ENCODE measurements at places on chromosomes 4 and X.

GRCh38 chr4:86307432-86307831 lies 52.4 kb downstream of the MAPK10 start:
- DNase-seq = no peak

GRCh38 chr4:2412534-2412884 lies 5.9 kb downstream of the ZFYVE28 start:
- DNase-seq = peak; percentile 20

- no peak for DNase-seq
Measured at GRCh38 chr4:169128902-169129301, 118.8 kb upstream of the CBR4 start.

DNA sequence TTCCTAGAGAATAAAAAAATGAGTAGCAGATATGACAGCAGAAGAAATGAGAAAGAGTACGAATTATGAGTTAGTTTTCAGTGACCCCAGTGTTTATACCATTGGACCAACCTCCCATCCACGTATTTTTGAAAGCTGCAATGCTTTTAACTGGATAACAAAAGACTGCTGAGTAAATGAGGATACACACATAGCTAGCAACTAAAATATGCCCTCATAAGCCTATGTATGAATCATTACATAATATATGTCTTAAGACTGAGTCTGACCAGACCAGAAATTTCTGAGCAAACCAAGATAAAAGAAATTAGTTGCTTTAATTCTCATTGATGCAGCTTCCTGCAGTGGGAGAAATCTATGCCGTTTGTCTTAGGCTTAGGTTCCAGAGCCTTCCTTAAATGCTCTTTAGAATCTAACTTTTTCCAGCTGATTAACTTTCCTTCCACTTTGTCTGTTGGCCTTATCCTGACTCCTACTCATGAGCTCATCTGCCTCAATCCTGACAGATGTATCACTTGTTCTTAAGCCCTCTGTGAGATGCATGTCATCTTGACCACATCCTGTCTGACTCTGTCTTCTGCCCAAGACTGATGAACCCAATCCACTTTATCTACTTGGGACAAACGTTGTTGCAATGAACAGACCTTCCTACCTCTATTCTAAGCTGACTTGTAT lies 301.4 kb upstream of the AADAT start:
- DNase-seq = no peak

DNA sequence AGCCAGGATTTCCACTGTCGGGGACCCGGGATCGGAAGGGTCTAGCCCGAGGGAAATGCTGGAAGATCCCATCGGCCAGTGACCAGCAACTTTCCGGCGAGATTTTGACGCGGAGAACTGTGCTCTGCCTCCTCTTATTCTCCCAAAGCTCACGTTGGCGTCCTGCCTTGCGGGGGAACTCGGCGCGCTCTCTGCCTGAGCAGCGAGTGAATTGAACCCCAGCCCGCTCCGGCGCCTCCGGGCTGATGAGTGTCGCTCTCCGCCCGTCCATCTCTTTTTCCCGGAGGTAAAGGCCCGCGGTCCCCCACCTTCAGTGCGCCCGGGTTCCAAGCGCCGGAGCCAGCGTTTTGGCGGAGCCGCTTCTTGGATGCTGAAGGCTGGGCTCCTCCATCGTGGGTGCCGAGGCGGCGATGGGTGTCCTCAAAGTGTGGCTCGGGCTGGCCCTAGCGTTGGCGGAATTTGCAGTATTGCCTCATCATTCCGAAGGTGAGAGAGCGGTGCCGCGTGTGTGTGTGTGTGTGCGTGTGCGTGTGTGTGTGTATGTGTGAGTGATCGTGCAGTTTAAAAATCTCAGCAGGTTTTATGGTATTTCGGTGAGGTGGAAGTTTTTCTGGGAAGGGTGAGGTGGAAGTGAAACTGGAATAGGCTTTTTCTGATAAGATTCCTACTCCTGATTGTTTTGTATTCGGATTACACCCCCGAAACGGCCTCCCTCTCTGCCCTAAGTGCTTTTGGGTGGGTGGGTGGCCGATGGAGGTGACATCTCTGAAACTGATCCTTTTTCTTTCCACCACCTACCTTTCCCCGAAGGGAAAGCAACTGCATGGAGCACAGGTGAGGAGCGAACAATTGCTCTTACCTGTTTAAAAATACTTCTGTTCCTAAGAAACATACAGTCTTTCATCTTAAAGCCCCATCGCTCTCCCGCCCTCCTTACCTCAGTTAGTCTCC lies 752 bp downstream of the FRAS1 start:
- DNase-seq = peak; percentile 48

GRCh38 chrX:78838709-78839108 lies 91.2 kb downstream of the LPAR4 start:
- no peak for DNase-seq

DNA sequence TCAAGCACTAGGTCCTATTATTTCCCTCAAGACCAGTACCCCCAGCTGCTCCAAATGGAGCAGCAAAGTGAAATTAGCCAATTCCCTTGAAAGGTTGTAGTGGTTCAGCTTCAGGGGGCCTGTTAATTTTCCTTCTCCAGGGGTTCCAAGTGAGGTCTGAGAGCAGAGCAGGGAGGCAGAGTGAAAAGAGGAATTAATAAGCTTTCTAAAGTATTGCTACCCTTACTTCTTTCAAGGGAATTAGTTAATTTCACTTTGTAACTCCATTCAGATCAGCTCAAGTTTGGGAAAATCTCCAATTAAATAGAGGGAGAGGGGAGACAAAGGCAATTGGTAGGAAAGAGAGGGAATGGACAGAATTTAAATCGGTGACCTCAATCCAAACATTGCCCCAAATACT lies 78.7 kb upstream of the SLC7A11 start:
- no peak for DNase-seq

DNA sequence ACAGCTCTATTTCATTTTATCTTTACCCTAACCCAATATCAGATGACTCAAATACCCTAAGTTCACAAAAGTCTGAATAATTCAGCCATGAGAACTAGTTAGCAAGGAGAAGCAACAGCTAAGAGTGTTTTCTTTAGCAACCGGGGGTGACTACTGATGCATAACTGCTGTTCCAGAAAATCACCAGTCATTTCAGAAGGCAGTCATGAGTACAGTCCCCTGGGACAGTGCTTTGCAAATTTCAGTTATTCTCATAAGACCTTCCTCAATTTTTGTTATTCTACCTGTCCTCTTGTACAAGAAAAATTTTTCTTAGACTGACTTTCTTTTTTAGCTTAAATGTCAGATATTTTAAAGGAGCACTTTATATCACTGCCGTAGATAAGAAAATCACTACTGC lies 16.4 kb downstream of the BANK1 start:
- DNase-seq = peak; percentile 81

DNA sequence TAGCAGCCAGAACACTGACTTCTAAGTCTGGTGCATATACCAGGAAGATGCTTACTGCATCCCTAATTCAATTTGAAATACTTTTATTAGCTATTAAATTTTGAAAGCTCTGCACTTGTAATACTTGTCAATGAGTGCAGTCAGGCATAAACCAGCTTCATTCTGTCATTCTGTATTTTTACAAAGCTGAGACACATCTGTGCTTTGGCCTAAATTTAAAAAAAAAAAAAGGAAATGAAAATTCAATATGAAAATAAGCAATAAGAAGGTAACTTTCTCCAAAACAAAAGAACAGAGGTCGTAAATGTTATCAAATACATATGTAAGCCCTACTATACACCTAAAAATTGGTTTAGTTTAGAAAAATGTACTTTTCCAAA lies 7.0 kb downstream of the SMIM14 start:
- peak; percentile 71 for DNase-seq

- DNase-seq = no peak
Measured at GRCh38 chr4:136725286-136726081, 806.8 kb downstream of the PCDH18 start.

GRCh38 chrX:123860983-123861382 lies 1.1 kb downstream of the XIAP start:
- DNase-seq = peak; percentile 7

GRCh38 chrX:37922928-37923327 lies 75.6 kb upstream of the DYNLT3 start:
- DNase-seq = no peak
